ENCODE measurements at places on chromosomes 2 and 18.
A peak's percentile ranks its signal among the peaks of the same experiment; 100 is the strongest.

DNA sequence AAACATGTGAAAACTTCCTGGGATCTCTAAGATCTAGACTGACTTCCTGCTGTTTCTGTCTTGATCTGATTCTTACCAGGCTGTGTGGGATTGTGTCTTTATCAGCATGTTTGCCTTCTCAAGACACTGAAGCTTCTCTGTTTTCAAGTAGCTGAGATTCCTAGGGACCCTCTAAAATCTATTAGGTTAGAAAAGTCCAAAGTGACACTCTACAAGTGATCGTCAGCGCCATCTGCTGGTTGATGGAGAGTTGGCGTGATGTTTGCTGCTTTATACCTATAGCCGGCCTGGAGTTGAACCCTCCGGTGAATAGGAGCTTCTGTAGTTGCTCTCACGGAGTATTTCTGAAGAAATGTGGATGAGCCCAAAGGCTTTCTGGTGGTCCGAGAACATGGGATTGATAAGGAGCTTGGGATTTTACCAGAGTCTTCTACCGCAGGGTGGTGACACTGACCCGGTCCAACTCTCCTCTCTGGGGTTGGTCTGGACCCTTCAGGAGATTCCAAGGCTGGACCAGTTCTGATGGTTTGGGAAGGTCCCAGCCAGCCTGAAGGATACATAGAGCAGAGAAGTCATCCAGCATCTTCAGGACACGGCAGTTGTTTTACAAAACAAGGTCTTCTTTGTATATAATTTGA lies 96.0 kb upstream of the TTC39C start:
- peak; percentile 63 for DNase-seq

GRCh38 chr2:166454006-166454595 lies 39.9 kb downstream of the SCN7A start:
- no peak for DNase-seq

DNA sequence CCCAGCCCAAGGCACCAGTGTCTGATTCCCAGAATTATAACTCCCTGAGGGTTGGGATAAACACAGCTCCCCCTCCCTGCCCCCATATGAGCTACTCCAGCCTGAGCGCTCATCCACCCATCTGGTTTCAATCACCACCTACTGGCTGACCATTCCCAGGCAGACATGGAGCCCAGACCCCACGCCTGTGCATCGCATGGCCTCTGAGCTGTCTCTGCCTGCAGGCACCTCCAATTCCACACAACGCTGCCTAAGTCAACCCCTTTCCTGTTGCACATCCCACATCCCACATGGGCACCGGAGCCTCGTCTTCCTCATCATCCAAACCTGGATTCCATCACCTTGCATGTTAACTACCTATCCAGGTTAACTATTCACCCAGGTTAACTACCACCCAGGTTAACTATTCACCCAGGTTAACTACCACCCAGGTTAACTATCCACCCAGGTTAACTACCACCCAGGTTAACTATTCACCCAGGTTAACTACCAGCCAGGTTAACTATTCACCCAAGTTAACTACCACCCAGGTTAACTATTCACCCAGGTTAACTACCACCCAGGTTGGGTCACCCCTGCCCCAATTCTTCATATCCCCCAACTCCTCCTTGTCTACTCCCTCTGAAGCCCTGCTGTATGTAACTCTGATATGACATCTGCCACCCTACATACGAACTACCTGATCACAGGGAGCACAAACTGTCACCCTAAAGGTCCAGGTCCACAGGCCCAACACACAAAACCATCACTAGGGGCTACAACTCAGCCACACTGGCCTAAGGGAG lies 47.8 kb downstream of the TEX51 start:
- no peak for DNase-seq

DNA sequence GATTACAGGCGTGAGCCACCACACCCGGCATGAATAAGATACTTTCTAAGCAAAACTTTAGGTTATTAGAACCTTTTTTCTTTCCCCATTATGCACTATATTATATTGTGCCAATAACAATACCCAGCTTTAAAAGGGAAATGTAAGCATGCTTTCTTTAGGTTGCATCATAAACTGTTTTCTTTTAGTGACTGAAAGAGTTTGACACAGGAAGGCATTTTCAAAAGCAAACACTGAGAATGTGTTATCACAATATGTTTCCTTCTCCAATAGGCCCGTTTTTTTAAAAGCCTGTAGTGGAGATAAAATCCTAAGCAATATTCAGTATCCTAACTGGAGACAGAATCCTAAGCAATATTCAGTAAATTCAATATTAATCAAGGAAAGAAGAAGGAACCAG lies 16.7 kb upstream of the EPB41L5 start:
- no peak for DNase-seq

GRCh38 chr2:5730386-5730785 lies 38.2 kb downstream of the SOX11 start:
- DNase-seq, result no peak

GRCh38 chr2:46187112-46187618 lies 110.0 kb upstream of the EPAS1 start:
- peak; percentile 4 for DNase-seq

- no peak for DNase-seq
Measured at GRCh38 chr2:234825616-234826015, 126.2 kb upstream of the SH3BP4 start.

- no peak for DNase-seq
Measured at GRCh38 chr2:124805060-124805459, 780.0 kb downstream of the CNTNAP5 start.

GRCh38 chr18:59929621-59930295 lies 30.0 kb downstream of the PMAIP1 start:
- DNase-seq, result no peak

GRCh38 chr2:37917281-37918228 lies 7.5 kb upstream of the RMDN2 start:
- DNase-seq, result no peak

DNA sequence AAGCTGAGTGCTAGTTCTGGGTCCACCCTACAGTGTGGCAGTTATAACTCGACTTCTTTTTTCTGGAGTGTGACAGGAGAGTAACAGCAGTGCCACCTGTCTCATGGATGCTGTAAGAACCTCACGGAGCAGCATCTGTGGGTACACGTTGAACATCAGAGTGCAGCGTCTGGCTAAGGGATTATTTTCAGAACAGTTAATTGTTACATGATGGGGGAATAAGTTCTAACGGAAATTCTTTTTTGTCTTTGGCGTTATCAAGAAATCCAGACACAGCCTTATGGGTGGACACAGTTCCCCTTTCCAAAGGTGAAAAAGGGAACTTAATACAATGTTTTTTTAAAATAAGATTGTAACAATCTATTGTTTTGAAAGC lies 28.3 kb upstream of the TOGARAM2 start:
- no peak for DNase-seq

GRCh38 chr2:143209570-143210445 lies 80.6 kb downstream of the ARHGAP15 start:
- no peak for DNase-seq

GRCh38 chr2:216059233-216059834 lies 22.3 kb downstream of the PECR start:
- DNase-seq, result no peak

GRCh38 chr2:26456440-26457250 lies 21.3 kb downstream of the OTOF start:
- DNase-seq, result no peak
